ENCODE measurements at places on chromosomes 2 and 18.

- no peak for DNase-seq
Measured at GRCh38 chr18:74400813-74401212, 56.3 kb downstream of the DIPK1C start.

DNA sequence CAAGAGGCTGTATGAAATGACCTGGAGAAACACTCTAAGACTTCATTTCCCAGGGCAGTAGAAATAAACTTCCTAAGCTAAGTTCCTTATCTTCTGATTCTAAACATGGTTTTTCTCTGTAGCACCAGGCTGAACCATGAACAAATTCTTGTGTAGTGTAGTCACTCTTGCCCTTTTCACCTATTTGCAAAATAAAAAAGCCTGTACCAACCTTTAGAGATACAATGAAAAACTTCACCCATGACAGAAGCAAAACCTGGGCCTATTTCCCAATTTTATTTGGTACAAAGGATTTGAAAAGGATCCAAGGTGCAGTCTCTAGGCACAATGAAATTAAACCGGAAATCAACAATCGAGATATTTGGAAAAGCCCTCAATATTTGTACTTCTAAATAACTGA, 43.6 kb downstream of the POLR1A start:
- DNase-seq: no peak

DNA sequence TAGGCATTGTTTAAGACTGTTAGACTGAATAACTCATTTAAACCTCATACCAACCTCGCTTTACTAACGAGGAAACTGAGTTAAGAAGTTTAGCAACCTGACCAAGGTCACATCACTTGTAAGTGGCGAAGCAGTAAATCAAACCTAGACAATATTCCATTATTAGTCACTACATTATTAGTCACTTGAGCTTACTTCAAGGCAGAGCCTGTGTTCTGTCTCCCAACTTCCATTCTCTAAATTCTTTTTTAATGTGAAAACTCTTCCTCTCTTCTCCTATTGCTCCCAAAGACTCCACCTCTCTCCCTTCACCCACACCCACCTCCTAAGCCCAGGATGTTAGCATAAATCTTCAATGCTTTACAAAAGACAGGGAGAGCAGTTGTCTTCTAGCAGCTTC, 156.5 kb downstream of the ARL6IP6 start:
- DNase-seq: no peak

- no peak for DNase-seq
Measured at GRCh38 chr18:10299643-10300042, 154.8 kb upstream of the APCDD1 start.

DNA sequence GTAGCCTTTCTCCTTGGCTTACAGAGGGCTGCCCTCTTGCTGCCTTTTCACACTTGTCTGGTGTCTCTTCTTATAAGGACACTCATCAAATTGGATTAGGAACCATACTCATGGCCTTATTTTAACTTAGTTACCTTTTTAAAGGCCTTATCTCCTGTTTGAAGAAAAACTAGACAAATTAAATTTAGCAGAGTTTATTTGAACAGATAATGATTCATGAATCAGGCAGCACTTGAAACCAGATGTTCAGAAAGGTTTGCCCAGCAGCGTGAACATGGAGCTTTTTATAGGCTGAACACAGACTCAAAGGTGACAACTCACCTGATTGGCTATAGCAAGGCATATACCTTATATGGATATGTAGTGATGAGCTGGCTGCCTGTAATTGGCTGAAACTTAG, 238.0 kb downstream of the GULP1 start:
- no peak for DNase-seq

GRCh38 chr2:44550561-44550960, 188.8 kb downstream of the CAMKMT start:
- DNase-seq: no peak

DNA sequence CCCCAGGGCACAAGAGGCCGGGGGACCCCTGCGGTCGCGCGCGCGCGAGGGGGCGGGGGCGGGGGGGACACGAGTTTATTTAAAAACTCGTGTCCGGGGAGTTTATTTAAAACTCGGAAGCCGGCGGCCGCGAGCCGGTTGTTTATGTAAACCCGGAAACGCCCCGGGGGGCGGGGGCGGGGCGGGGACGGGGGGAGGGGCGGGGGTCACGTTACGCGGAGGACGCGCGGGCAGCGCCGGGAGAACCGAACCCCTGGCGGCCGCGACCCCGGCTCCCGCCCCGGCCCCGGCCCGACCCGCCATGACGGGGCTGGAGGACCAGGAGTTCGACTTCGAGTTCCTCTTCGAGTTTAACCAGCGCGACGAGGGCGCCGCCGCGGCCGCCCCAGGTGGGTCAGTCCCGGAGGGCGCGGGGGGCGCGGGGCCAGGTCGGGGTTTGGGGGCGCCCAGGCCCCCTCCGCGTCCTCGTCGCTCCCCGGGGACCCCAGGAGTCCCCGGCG, 4.4 kb downstream of the NFATC1 start:
- no peak for DNase-seq

- no peak for DNase-seq
Measured at GRCh38 chr2:217909156-217909820, 93.5 kb downstream of the TNS1 start.

DNA sequence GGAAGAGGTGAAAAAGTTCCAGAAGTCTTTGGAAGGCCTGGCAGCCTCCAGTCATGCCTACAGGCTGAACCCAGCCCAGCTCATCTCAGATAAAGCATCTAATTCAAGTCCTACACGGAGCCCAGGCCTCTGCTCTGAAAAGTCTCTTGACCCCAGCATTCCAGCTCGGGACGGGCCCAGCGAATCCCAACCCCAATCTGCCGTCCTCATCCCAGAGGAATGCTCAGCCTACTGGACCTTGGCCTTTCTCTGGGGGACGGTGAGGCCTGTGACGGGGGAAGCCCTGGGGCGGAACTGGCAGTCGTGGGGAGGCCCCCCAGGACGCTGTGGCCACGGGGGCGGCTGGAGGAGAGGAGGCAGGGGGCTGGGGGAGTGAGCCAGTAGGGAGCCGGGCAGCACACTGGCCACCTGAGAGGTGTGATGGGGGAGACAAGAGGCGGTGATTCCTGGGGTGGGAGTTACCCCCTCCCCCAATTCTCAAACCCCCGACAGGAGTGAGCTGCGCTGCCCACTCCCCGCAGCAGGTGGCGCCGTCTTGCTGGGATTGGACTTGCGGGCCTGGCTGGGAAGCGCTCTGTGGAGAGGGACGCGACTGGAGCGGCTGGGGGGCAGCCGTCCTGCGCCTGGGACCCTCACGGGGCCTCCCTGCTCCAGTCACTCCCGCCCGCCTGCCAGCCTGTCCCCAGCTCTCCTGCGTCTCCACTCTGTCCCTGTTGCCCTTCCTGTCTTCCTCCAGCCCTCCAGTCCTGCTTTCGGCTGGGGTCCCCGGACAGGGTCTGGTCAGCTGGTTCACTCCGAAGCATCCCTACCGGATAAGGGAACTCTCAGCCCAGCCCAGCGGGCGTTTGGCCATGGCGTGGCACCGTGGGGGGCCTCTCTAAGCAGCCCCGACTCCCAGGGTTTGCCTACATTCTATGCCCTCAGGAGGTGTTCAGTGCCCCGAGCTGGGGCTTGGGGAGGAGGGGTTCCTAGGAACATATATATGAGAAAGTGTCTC, 182.6 kb upstream of the HAAO start:
- no peak for DNase-seq

DNA sequence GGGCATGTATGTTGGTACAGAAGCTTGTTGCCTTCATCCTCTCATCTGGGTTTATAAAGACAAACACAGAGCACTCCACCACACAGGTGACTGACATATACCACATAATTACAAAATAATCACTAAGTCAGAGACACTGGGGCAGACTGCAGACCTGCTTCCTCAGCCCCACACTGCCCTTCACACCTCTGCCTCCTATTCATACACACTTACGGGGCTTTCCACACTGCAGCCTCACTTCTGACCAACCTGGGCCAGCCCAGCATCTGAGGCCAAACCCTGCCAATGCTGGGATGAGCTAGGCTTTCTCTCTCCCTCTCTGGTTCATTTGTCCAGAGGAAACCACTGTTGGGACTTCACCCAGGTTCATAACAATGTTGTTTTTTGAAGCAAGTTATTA, 4.5 kb downstream of the EMX1 start:
- no peak for DNase-seq

DNA sequence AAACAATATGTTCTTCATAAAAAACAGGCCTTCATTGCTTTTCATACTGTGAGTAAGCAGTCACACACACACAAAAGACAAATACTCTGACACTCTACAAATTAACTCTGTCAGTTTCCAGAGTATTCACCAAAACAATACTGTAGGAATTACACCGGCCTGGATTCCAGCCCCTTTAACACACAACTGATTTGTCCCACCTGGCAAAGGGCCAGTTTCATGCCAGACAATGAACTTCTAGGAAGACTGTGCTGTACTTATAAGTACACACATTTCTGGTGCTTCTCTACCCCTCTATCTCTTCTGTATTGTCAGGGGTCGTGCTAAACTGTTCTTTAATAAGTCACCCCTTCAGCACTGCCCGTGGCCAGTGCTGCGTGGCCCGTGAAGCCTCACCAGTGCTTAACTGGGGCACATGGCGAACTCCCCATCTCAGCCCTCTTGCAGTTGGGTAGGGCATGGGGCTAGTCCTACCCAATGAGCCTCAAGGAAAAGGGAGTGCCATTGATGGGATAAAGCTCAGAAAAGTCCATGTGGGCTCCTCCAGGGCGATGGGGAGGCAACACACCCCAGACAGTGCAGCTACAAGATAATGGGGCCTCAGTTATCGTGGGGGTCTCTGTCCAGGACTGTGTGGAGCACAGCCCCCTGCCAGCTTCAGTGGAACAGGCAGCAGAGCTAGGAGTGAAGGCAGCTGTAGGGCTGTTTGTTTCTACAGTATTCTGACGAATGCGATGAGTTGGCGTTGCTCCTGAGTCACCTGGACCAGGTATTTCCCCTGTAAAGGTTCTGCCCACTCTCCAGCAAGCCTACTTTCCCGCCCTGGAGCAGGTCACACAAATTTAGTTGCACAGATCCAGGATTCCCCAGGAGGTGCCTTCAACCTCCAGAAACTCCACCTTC, 99.0 kb downstream of the SP3 start:
- DNase-seq: no peak

DNA sequence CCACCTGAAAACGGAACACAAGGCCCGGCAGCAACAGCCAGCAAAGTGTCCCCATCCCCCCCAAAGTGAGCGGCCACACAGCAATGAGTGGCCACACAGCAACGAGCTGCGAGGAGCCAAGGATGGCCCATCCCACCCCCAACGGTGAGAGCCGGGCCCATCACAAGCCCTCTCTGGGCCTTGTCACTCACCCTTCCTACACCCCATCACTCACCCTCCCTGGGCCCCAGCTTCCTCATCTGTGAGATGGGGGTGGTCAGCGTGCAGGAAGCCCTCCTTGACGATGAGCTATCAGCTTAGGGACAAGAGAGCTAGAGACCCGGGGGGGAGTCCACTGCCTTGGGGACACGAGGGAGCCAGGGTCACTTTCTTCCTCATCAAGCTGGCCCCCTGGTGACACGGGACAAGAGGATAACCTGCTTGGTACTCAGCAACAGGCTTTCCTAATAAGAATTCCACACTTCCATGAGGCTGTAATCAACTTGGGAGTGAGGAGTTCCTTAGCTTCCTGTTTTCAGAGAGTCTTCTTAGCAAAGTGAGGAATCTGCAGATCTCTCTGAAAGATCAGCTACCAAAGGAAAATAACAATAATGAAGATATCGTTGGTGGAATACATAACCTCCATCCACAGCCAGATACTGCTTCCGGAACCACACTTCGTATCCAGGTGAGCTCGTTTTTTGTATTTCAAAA, 92.8 kb downstream of the HDAC4 start:
- DNase-seq: no peak

DNA sequence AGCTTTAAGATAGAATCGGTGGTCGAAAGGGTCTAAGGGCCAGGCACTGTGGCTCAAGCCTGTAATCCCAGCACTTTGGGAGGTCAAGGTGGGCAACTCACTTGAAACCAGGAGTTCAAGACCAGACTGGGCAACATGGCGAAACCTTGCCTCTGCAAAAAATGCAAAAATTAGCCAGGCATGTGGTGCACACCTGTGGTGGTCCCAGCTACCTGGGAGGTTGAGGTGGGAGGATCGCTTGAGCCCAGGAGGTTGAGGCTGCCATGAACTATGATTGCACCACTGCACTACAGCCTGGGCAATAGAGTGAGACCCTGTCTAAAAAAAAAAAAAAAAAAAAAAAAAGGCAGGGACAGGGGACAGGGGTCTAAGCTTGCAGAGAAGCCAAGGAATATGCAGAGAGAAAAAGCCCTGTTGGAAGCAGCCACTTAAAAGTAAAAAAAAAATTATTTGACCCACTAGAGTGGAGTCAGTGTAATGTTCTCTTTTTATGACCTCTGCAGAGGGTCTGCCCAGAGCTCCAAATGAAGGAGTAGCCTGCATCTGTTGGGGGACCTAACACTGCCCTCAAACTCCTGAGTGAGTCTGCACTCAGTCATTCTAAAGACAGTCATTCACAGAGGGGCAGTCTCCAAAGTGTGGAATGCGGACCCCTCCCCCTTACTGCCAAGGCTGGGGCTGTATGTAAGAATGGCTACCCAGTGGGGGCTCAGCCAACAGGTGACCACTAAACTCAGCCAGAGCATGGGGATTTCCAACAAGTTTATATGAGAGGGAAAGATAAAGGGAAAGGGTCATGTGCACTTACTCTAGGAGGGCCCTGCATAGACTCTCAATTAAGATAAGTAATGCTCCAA, 118.5 kb upstream of the CDCA7 start:
- no peak for DNase-seq

- no peak for DNase-seq
Measured at GRCh38 chr2:109027702-109028101, 38.7 kb upstream of the EDAR start.

DNA sequence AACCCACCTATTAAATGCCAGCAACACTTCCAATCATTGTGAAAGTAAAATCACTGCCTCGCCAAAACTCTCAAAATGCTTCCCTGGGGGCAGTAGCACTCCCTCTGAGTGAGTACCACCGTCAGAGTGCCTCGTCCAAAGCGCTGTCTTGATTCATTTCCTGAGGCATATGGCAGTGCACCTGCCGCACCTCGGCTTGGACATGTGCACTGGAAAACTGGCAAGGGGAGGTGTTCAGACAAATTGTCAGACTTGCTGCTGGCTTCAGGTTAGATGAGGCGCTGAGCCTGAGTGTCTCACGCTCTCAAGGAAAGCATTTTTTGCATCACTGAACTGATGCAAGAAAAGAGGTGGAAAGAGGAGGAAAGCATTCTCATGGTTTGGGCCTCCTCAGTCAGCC, 132.8 kb downstream of the ATL2 start:
- DNase-seq: no peak

DNA sequence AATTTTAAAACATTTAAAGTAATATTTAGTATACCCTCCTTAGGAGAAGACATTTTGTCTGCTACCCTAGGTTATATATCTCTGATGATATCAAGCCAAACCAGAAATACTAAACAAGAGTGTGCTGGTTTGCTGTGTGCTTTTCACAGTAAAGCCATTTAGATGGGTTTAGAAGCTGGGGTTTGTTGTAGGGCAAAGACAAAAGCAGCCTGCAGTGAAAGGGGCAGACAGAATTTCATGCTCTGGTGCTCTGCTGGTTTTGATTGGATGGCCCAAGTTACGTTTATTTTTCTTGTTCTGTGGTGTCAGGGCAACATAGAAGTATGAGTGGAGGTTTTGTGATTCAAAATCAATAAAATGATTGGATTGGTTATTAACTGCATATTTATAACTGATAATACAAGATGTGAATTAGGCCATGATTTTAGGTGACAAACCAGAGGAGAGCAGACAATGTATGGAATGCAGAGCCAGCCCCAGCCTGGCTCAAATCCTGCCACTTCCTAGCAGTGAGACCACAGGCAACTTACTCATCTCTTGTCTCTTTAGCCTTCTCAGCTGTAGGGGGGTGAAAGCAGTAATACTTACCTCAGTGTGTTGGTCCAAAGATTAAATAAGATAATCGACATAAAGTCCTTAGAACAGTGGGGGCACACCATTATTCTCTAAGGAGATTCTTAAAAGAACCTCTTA, 30.9 kb upstream of the IER3IP1 start:
- DNase-seq: no peak

- DNase-seq: no peak
Measured at GRCh38 chr2:173404841-173405750, 50.4 kb downstream of the CDCA7 start.
